Frontal cortex (tissue), 4 donors: ENCODE measurements at places on chromosomes 13 and 19. TPM values are rescaled to one million over a fixed set of nuclear protein-coding genes. Genes with fewer than 3 reads are reported as not detected.
A peak's percentile ranks its signal among the peaks of the same experiment; 100 is the strongest.

GRCh38 chr19:29952646-29953045 lies 10.6 kb downstream of the URI1 start:
- no peak for DNase-seq

DNA sequence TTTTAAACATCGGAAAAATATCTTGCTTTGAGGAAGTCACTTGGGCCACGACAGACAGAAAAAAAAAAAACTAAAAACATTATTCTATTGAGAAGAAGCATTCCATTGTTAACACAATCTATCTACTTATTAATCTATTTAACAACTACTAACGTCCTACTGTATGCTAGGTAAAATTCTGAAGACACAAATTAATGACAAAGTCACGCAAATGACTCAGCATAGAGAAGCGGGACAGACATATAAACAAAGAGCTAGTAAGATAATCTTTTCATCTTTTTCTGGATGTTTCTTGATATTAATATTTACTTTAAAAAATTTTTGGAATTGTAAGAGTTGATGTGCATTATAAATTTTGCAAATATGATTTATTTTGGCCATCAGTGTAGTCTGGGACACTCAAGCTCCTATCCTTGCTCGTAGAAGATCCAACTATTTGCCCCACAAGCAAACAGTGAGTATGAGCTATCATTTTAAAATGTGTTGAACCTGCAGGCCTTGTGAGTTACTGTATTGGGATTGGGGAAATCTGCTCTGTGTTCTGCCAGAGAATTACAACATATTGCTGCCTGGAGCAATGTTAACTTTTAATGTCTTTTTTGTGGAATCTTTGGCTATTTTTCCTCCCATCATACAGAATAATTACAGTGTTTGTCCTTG lies 109.1 kb downstream of the PCDH9 start:
- no peak for DNase-seq

DNA sequence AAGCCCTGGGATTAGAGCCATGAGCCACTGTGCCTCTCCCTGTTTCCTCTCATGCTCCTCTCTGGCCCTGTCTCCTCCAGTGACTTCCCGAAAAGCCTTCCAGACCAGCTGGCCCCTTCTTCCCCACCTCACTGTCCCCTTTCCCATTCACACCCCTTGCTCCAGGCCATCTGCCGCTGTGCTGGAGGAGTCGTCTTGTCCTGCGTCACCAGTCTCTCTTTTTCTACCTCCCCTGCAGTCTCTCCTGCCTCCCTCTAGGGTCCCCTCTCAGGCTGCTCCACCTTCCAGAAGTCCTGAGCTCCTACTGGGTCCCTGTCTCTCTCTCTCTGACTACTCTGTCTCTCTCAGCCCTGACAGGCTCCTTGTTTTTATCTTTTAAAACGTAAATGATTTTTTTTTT lies 5.3 kb upstream of the FFAR1 start:
- DNase-seq: no peak

DNA sequence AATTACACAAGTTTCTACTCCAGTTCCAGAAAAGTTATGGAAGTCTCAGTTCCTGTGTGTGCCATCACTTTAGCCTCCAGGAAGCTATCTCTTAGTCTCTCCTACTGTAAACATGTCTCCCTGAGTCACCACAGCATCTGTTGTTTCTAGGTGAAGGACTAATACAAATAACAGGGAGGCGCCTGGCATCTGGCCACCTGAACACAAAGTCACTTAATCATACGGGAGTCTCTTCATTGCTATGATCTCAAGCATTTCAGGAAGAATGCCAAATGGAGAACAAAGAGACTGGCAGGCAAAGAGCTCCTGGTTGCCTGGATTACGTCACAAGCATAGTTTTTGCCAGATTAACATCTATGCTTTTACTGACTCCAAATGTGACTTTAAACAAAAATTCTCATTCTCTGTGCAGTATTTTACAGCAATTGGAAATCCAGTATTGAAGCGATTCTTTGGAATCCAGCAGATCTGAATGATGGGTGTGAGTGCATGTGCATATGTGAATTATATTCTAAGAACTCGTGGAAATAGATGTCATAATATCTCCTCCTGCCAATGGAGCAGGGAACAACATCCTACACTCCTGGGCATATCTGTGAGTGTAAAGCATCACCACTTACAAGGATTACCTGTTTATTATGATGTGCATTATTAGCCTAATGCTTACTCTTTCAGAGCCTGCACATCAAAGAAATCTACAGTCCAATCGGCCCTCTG lies 572.8 kb downstream of the PCDH9 start:
- peak; percentile 3 for DNase-seq

Gene ZNF700
- total RNA-seq: 13.5 TPM

- no peak for DNase-seq
Measured at GRCh38 chr13:72561791-72562190, 165.6 kb downstream of the MZT1 start.

GRCh38 chr13:77737583-77738200 lies 40.2 kb downstream of the SLAIN1 start:
- no peak for DNase-seq

- no peak for DNase-seq
Measured at GRCh38 chr19:33718651-33719254, 77.9 kb upstream of the KCTD15 start.

DNA sequence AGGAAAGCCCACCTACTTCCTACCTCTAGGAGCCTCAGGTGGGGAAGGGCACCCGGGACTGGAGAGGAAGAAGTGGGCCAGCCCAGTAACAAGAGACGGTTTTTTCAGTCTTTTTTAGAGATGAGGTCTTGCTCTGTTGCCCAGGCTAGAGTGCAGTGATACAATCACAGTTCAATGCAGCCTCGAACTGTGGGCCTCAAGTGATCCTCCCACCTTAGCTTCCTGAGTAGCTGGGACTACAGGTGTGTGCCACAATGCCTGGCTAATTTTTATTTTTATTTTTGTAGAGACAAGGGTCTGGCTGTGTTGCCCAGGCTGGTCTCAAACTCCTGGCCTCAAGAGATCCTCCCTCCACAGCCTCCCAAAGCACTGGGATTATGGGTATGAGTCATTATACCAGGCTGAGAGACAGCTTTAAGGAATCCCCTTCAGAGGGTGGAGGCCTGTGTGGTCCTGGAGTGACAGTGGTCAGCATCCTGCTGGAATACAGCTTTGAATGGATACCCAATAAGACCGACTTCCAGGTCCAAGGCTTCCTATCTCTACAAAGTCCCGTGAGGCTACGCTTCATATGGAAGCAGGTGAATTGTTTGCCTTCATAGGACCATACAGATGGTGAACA lies 63.0 kb downstream of the SLC15A1 start:
- DNase-seq: no peak

GRCh38 chr19:498977-499623 lies 2.8 kb downstream of the MADCAM1 start:
- no peak for DNase-seq

Gene CERS1
- total RNA-seq: 21.2 TPM

GRCh38 chr13:99028890-99029289 lies 51.0 kb upstream of the DOCK9 start:
- no peak for DNase-seq

- DNase-seq: peak; percentile 33
Measured at GRCh38 chr19:10270180-10270615, 722 bp upstream of the ICAM1 start.

- DNase-seq: no peak
Measured at GRCh38 chr13:27118428-27119054, 53.1 kb downstream of the USP12 start.

- no peak for DNase-seq
Measured at GRCh38 chr13:79566118-79566517, 85.2 kb downstream of the NDFIP2 start.

Gene COL4A1
- 65.2 TPM for total RNA-seq

Gene POSTN
- 2.0 TPM for total RNA-seq

Gene GPC5
- total RNA-seq: 7.3 TPM

Gene CYTH2
- total RNA-seq: 78.3 TPM

GRCh38 chr19:42131149-42132029 lies 857 bp downstream of the POU2F2 start:
- no peak for DNase-seq

- DNase-seq: no peak
Measured at GRCh38 chr13:99526549-99526948, 25.3 kb downstream of the TM9SF2 start.

DNA sequence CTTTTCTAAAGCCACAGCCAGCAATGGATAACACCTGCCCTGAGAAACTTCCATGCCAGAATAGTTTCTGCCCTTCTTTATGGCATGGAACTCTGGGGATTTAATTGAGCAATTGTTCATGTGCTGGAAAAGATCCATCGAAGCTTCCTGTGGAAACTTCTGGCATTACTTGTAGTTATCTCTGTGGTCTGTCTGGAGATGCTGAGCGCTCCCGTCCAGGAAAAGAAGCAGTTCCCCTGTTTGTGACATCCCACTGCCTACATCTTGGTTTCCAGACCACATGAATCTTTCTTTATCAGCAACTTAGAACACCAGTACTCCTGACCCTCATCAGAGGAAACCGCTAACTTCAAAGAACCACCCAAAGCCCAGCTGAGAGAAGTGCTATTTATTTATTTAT lies 24.6 kb downstream of the FLT1 start:
- DNase-seq: no peak

Gene MFSD12
- 35.9 TPM for total RNA-seq

Gene SPIB
- under 0.01 TPM for total RNA-seq

Gene GPX4
- 150 TPM for total RNA-seq

DNA sequence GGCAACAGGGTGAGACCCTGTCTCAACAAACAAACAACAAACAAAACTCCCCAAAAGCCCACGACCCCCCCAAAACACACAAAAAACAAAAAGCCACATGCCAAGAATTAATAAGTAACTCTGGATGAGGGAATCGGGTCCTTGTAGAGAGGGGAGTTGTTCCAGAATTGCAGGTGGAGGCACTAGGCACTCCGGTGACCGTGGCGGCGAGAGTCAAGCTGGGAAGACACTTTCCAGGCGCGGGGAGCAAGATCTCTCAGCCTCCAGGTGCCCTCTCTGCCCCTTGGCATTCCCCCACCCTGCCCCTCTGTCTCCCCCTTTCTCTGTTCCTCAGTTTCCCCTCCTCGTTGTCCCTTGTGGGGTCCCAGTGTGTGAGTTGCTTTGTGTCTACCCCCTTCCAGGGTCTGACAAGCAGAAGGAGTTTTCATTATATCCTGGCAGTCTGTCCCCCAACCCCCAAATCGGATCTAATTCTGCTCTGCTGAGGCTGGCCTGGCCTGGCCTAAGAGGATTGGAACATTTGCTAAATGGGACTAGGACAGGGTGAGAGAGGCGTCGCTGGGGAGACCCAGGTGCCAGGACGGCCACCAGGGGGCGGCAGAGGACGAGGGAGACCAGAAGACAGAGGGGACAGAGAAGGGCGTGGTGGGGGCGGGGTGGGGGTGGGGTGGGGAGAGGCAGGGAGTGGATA lies 8.3 kb upstream of the CRX start:
- no peak for DNase-seq

GRCh38 chr19:8421484-8422461 lies 8.7 kb downstream of the MARCHF2 start:
- no peak for DNase-seq

Gene IGFLR1
- total RNA-seq: 2.9 TPM

DNA sequence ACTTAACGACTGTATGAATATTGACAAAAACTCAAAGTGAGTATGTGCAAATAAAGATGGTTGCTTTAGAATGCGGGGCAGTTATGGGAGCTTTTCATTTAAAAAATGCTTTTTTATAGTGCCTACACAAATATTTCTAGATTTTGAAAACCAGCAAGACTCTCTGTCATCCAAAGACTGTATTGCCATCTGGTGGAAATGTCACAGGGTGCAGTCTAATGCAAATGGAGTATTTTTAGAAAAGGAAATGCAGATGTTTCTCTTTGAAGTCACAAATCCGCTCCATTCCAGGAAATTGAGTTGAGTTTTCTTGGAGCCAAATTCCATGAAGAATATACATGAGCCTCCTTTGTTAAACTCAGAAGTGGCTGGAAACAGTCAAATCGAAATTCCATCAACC lies 2.3 kb upstream of the C1QTNF9B start:
- peak; percentile 34 for DNase-seq

GRCh38 chr19:31448221-31448657 lies 99.0 kb upstream of the TSHZ3 start:
- no peak for DNase-seq

Gene DHDH
- total RNA-seq: not detected

DNA sequence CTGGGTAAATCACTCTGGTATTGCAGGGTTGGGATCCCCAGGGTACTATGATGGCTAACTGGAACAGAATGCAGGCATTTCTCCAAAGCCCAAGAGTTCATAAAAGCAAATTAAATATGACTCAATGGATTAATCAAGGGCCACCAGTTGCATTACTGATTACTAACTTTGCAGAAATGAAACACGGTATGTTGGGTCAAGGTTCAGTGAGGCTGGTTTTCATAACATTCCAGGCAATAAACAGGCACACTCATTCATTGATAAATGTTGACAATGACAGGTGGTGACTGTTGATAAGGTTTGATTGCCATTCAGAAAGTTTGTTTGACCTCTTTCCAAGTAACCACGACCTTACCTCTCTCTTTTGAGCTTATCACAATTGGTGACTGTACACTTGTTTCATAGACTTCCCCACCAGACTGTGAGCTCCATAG lies 506 bp upstream of the AP1M1 start:
- DNase-seq: no peak

DNA sequence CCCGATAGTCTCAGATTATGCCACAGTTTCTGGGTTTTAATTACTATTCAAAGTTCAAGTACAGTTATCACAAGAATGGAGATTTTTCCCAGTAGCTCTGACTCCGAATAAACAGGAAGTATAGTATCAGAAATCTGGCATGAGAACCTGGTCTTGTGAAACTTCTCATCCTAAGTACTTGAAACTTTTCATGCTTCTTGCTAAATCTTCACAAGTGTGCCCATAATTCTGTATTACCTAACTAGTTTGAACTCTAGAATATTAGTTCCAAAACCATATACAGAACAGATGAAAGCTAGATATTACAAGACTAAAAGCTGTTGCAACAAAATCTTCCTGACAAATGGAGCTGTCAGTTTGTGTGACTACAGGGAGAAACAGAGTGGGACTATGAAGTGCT lies 70.5 kb upstream of the CSNK1A1L start:
- DNase-seq: no peak

GRCh38 chr19:48206397-48207093 lies 36.1 kb downstream of the ZSWIM9 start:
- DNase-seq: no peak

- DNase-seq: no peak
Measured at GRCh38 chr19:42488783-42489521, 39.3 kb downstream of the CEACAM1 start.

DNA sequence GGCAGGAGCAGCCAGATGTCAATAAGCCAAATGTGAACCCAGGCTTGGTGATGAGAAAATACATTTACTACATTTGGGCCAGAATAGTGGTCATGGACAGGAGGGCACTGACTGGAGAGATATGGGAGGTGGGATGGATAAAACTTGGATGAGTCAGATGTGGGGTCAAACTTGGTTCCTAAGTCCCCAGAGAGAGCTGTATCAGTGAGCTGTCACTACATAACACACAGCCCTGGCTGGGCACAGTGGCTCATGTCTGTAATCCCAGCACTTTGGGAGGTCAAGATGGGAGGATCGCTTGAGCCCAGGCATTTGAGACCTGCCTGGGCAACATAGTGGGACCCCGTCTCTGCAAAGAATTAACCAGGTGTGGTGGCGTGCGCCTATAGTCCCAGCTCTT lies 51.6 kb upstream of the EHD2 start:
- no peak for DNase-seq

Gene PRODH2
- total RNA-seq: not detected

GRCh38 chr13:31882794-31883193 lies 143.5 kb downstream of the RXFP2 start:
- DNase-seq: no peak

- peak; percentile 55 for DNase-seq
Measured at GRCh38 chr19:48190288-48190884, 19.9 kb downstream of the ZSWIM9 start.
